ENCODE measurements at places on chromosomes 6 and 20.

- no peak for DNase-seq
Measured at GRCh38 chr6:112307707-112308106, 39.4 kb upstream of the RFPL4B start.

GRCh38 chr6:142378138-142378875 is 76.5 kb downstream of the ADGRG6 start:
- no peak for DNase-seq

DNA sequence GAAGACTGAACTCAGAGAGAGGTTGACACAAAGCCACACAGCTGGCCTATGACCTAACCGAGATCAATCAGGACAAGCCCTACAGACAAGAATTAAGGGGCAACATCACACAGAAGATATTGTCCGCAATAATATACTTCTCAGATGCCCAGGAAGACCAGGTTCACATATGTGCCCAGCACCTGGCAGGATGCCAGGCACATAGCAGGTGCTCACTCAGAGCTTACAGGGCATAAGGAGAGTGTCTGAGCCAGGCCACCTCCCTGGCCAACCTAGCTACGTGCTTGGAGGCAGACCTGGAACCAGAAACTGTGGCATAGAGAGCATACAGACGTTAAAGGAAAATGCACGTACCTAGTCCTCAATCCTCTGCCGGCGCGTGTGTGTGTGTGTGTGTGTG is 87.0 kb upstream of the LRFN2 start:
- DNase-seq, result no peak

- no peak for DNase-seq
Measured at GRCh38 chr6:158046201-158047126, 64.8 kb downstream of the SYNJ2 start.

- peak; percentile 49 for DNase-seq
Measured at GRCh38 chr6:157667211-157668008, 155.6 kb upstream of the SNX9 start.

DNA sequence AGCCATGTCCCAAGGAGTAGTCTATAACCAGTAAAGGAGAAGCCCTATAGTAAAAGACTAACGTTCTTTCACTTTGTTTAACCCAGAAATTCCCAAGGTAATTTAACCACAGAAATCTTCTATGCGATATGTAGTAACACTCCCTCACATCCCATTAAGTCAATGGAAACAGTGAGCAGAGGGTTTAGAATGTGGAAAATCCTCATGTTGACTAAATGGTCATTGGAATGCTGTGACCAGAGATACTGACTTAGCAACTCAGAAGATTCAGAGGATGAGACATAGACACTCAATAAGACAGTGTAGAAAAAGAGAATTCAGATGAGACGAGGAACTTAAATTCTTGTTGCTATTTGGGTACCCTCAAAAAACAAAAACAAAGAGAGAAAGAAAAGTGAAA is 562.2 kb upstream of the NOX3 start:
- DNase-seq, result no peak

DNA sequence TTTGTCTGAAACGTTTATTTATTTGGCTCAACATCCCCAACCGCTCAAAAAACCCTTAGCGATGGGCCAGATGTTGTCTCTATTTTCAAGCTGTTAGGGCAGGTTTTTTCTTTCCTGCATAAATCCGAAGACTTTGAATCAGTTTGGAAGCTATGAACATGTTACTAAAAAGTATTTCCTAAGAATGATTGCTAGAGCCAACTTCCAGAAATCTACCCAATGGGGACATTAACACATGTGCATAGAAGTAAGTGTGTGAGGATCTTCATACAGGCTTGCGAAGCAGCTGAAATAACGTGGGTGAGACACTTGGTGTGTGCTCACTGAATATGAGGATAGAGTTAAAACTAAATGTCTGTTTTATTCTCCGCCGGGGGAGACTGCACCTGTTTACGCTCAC is 106.8 kb downstream of the BCAS1 start:
- DNase-seq, result no peak

DNA sequence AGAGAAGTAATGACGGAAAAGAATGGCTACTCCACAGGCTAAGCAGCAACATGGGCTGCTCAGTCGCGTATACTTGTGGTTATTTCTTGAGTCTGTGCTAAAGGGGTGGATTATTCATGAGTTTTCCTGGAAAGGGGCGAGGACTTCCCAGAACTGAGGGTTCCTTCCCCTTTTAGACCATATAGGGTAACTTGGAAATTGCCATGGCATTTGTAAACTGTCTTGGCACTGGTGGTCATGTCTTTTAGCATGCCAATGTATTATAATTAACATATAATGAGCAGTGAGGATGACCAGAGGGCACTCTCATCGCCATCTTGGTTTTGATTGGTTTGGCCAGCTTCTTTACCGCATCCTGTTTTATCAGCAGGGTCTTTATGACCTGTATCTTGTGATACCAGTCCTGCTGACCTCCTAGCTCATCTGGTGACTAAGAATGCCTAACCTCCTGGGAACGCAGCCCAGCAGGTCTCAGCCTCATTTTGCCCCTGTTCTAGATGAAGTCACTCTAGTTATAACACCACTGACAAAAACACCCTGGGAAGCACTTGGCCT is 11.4 kb downstream of the LBP start:
- no peak for DNase-seq

DNA sequence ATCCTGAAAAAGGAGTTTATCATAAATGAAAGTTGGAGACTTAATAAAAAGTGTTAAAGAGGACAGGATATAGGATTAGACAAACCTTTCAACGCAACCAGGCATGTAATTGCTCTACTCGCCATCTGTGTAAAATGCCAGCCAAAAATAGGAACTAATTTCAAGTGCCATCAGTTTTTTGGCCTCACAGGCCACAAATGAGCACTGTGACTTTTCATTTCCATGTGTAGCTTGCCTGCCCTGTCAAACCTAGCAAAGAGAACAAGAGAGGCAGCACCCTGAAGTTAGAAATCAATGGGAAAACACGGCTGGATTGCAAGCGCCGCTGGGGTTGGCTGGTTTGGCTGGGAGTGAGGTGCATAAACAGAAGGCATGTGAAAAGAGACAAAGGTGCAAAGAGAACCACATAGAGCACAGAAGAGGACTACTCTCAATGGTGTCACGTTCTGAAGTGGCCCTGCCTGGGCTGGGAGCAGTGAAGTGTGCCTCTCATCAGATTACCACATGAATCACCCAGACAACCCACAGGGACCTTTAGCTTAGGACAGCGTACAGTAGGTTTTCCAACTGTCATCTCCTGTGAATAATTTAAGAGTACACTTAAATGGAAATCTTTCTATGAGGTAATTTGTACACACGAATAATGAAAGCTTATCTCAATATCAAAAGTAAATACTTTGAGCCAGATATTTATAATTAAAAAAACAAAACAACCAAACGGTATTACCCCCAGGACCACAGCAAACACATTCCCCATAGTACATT is 78.0 kb upstream of the NHSL1 start:
- DNase-seq, result no peak

- DNase-seq, result no peak
Measured at GRCh38 chr6:130620338-130620781, 206.8 kb upstream of the SMLR1 start.

DNA sequence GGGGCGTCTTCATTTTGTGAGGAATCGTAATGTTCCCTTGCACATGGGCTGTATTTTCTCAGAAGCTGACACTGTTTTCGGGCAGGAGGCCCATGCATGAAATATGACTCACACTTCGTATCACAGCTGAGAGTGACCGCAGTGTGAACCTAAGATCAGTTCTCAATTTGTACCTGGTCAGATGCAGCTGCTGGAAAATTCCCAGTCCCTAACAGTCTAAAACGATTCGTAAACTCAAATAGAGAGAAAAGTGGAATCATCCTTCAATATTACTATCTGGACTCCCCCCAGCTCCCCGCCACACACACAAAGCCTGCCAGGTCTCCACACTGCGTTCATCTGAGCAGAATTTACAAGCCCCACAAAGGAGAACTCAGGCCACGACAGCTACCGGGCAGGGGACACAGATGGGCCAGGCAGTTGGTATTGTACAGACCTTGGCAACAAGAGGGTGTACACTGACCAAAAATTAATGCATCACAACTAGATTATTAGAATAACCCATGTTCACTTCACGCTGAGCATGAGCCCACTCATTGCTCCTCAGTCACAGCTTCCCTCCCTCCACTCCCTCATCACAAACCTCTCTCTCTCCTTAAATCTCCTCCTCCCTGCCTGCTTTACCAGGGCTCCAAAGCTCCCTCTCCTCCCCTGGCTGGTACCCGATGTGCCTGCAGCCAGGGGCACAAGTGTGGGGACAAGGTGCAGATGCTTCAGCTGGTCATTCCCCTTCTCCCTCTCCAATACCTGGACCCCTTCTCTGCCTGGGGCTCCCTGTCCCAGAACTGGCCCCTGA is 488.4 kb downstream of the PREX1 start:
- no peak for DNase-seq

- DNase-seq, result no peak
Measured at GRCh38 chr20:21511485-21511849, 2.4 kb downstream of the NKX2-2 start.

- no peak for DNase-seq
Measured at GRCh38 chr6:53168516-53169267, 20.1 kb upstream of the GCM1 start.

GRCh38 chr20:53003420-53004154 is 31.4 kb downstream of the TSHZ2 start:
- DNase-seq, result no peak

DNA sequence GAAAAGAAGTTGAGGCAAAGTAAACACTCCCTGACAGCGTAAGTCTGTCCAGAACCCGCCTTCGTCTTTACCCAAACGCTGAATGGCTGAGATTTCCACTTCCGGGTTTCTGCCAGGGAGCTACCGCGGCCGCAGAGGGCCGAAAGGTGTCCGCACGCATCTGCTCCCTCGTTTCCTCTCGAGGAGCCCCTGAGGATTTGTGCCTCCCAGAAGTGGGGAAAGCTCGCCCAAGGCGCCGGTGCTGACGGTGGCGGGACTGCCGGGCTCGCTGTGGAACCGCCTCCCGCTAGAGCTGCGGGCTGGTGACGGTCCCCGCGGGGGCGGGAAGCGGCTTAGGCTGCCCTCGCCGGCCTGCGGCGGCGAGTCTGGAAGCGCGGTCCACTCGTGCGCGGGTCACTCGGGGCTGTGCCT is 1760.2 kb upstream of the DEFB115 start:
- DNase-seq, result no peak

DNA sequence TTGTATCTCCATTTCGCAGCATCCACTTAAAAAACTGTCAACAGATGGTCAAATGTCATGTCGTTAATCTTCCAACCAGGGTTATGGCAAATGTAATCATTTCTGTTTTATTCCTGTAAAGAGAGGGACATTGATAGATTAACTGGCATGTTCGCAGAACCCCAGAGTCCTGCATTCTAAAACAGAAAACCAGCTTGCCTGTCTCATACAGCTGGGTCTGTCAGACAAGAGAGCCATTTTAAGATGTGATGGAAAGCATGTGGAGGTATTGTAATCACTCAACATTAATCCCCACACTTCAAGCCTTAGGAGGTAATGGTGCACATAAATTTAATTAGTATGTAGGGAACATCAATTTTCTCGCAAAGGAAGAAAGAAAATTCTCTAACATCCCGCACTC is 4.4 kb downstream of the SMLR1 start:
- DNase-seq, result no peak

- DNase-seq, result no peak
Measured at GRCh38 chr6:152353440-152353839, 283.7 kb downstream of the SYNE1 start.

- DNase-seq, result no peak
Measured at GRCh38 chr6:138655828-138656227, 117.7 kb upstream of the CCDC28A start.

- no peak for DNase-seq
Measured at GRCh38 chr20:50572938-50573777, 63.0 kb downstream of the PTPN1 start.

- DNase-seq, result no peak
Measured at GRCh38 chr20:36298795-36299339, 7.3 kb upstream of the DLGAP4 start.

GRCh38 chr20:25987073-25987927 is 290.6 kb upstream of the ZNF337 start:
- DNase-seq, result no peak

GRCh38 chr6:2950713-2951112 is 20.7 kb downstream of the SERPINB6 start:
- DNase-seq, result no peak

GRCh38 chr20:29741894-29742698 is 1515.4 kb upstream of the DEFB115 start:
- DNase-seq, result no peak

DNA sequence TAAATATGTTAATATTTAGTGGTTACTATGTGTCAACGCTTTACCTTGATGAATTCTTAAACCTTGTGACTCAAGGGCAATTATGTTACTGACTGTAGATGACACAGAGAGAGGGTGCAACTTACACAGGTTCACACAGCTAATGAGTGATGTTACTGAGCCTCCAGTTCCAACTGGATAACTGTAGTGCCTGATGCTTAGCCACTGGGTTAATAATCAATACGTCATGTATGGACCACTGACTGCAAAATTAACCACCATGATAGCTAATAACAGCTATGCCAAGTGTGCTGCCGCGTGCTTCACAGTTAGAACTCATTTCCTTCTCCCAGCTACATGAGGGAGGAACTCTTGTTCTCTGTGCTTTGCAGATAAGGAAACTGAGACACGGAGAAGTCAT is 45.4 kb downstream of the SIRPA start:
- no peak for DNase-seq

GRCh38 chr20:23125159-23125558 is 39.0 kb upstream of the CD93 start:
- DNase-seq, result no peak

DNA sequence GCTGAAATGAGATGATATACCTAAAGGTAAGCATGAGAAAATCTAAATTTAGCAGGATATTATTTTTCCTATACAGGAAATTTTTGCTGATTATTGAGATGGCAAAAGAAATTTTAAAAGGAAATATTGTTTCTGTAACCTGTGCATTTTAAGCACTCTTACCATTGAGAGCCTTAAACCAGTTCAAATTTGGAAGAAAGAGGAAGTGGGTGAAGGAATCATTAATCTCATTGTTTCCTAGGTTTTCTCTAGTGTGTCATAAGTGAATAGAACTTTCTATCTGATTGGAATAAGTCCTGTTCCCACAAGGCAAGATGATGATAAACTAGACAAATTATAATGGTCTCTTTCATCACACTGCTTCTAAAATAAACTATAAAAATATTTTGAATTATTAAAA is 22.4 kb upstream of the FKBP1C start:
- DNase-seq, result no peak

Measured in GDM1 (cell line).